ENCODE measurements at places on chromosomes 1 and 21. TPM values are rescaled to one million over a fixed set of nuclear protein-coding genes. Genes with fewer than 3 reads are reported as not detected.

DNA sequence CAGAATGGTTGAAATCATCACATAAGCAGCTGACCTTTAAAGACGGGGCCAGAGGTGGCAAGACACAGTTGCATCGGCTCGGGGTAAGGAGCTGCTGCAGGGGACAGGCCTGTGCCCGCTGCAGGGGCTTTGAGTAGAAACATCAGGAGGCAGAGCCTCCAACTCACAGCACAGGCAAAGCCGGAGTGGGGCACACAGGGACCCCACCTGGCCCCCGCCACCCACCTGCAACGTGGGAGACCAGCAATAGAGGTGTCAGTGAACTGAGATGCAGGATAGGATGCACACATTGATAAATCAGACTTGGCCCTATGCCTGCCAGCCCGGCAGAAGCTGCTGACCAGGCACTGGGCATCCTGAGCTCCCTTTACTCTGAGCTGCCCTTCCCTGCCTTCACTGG lies 257.2 kb downstream of the NPHP4 start:
- no peak overlapping the region for H3K27ac ChIP-seq
- H3K4me3 ChIP-seq: no peak overlapping the region
- no peaks in the 10 kb centered on the region for H3K4me1 ChIP-seq
- no peaks in the 10 kb centered on the region for H3K36me3 ChIP-seq
- no peak for DNase-seq
- no peaks in the 10 kb centered on the region for H3K27me3 ChIP-seq

DNA sequence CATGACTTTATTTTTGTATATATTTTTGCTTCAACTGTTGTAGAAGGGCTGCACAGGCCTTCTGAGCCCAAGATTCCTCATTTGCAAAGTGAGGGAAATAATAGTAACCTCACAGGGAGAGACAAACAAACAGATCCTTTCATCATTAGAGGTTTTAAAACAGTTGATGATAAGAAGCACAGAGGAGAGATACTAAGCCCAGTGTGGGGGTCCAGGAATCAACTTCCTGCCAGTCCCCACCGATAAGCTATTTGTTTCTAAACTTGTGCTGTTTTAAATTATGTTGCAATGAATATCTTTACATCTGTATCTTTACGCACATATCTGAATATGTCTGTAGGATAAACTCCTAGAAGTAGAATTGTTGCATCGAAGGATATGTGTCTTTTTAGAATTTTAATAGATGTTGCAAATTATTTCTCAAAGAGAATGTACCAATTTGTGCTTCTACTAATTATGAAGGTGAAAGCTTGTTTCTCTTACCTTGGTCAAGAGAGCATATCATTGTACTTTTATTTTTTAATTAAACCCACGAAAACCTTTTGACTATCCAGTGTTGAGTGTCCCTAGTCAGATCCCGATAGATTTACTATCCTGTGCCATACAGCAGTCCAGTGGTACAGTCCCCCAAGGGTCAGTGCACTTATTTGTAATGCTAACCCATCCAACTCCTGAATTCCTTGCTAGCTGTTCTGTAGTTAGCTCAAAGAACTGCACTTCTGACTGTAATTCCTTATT lies 10.8 kb downstream of the FCRLB start:
- peaks cover 2% of the 10 kb centered on the region for H3K4me1 ChIP-seq
- H3K36me3 ChIP-seq: no peaks in the 10 kb centered on the region
- H3K27me3 ChIP-seq: peaks cover 3% of the 10 kb centered on the region
- H3K4me3 ChIP-seq: no peak overlapping the region

- H3K36me3 ChIP-seq: no peaks in the 10 kb centered on the region
- no peaks in the 10 kb centered on the region for H3K27me3 ChIP-seq
- no peak overlapping the region for H3K4me3 ChIP-seq
- no peak for DNase-seq
- no peak overlapping the region for H3K27ac ChIP-seq
- peaks cover 3% of the 10 kb centered on the region for H3K4me1 ChIP-seq
Measured at GRCh38 chr1:147341246-147341645, 98.8 kb downstream of the CHD1L start.

DNA sequence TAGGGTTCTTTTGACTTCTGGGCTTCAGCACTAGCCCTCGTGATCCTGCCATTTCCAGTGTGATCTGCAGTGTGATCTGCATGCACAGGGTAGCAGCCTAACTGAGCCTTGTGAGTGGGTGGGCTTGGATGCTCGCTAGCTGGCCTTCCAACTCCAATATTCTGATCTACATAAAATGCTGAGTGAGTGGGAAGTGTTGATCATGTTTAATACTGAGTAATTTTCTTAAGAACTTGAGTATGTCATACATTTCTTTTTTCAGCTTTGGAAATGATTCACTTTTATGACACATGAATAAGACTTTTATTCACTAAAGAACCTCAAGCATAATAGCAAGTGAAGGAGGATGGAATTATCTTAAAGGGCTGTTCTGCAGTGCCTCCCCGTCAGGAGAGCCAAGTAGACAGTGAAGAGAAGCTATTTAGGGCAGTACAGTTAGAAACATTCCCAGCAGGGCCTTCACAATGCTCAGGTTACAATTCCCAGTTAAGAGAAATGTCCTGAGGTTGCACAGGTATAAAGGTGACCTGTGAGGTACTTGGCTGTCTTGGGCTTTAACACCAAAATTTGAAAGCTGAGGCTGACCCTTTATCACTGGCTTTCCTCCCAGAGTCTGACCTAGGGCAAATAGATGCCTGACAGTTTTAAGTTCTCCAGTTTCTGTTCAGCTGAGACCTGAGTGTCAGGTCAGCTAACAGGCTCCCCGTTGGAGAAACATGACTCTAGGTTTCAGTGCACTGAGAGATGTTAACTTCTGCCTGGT lies 29.1 kb upstream of the LRRC8C start:
- H3K36me3 ChIP-seq: no peaks in the 10 kb centered on the region
- H3K27ac ChIP-seq: no peak overlapping the region
- H3K27me3 ChIP-seq: no peaks in the 10 kb centered on the region
- no peak for DNase-seq
- H3K4me1 ChIP-seq: peaks cover 2% of the 10 kb centered on the region

DNA sequence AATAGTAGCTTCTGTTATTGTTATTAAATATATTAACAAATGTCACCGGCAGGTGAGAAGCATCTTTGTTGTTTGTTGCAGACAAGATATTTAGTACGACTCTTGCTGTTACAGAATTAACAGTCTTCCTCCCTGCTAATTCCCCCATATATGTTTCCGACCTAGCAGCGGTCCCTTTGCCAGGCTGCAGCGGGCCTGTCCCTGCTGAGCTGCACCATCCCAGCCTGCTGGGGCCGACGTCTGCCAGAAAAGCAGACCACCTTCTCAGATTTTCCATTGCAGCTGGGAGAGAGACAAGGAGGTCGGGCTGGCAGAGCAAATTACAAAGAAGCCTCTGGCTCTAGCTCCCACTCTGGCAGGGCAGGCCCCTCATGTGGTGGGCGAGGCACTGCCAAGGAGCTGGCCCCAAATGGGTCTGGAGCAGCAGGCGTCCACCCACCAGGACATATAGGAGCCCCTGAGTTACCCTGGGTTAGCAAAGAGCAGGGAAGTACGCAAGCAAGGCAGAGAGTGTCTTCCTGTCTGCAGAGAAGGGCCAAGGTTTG lies 142.7 kb downstream of the FOXD2 start:
- H3K4me3 ChIP-seq: no peak overlapping the region
- no peaks in the 10 kb centered on the region for H3K27me3 ChIP-seq
- no peak for DNase-seq
- H3K27ac ChIP-seq: no peak overlapping the region
- H3K36me3 ChIP-seq: no peaks in the 10 kb centered on the region

DNA sequence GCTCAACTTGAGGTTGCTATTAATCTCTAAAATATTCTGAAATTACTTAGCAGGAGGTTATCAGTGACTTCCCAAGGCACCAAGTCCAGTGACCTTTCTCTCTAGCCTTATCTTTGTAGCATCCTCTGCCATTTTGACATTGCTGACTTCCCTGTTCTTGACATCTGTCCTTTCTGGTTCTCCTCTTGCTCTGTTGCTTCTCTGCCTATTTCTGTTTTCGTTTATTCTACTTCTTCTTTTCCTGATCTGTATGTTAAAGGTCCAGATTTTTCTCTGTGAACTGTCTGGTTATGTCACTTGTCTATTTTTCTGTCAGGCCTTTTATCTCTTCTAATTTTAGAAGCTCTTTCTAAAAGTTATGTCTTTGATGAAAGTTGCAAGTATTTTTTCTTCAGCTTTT lies 178.8 kb downstream of the VPS13D start:
- no peak overlapping the region for H3K27ac ChIP-seq
- DNase-seq: no peak
- peaks cover 25% of the 10 kb centered on the region for H3K36me3 ChIP-seq
- H3K4me3 ChIP-seq: no peak overlapping the region
- no peaks in the 10 kb centered on the region for H3K27me3 ChIP-seq

DNA sequence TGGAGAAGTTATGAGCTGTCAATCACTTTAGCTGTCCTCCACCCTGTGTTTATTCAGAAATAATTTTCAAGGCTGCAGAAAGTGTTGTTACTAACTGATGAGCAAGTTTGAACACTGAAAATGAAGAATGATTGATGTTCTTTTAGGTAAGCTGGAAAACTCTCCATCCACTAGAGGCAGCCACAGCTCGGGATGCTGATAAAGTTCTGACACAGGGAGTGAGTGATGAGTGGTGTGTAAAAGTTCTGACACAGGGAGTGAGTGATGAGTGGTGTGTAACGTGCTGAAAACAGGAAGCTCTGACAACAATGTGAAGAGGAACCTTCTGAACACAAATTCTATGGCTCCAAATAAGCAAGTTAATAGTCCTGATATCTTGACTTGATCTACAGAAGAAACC lies 197.5 kb upstream of the PTBP2 start:
- no peak overlapping the region for H3K4me3 ChIP-seq
- peaks cover 17% of the 10 kb centered on the region for H3K4me1 ChIP-seq
- H3K36me3 ChIP-seq: no peaks in the 10 kb centered on the region
- H3K27ac ChIP-seq: no peak overlapping the region
- DNase-seq: no peak

DNA sequence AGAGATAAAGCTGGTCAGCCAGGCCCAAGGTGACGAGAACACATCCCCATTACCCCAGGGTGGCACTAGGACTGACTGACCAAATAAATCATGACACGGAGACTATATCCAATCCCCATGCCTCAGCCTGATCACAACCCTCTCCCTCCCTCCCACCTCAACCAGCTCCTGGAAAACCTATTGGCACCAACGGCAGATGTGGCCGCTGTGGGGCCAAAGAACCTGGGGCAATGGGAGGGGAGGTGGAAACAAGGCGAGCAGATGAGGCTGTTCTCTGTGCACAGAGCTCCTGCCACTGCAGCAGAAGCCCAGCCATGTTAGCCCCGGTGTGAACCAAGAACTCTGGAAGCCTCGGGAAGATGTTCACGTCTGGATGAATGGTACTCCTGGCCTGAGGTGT lies 77.6 kb downstream of the CD247 start:
- no peak overlapping the region for H3K27ac ChIP-seq
- no peaks in the 10 kb centered on the region for H3K36me3 ChIP-seq
- no peak overlapping the region for H3K4me3 ChIP-seq

DNA sequence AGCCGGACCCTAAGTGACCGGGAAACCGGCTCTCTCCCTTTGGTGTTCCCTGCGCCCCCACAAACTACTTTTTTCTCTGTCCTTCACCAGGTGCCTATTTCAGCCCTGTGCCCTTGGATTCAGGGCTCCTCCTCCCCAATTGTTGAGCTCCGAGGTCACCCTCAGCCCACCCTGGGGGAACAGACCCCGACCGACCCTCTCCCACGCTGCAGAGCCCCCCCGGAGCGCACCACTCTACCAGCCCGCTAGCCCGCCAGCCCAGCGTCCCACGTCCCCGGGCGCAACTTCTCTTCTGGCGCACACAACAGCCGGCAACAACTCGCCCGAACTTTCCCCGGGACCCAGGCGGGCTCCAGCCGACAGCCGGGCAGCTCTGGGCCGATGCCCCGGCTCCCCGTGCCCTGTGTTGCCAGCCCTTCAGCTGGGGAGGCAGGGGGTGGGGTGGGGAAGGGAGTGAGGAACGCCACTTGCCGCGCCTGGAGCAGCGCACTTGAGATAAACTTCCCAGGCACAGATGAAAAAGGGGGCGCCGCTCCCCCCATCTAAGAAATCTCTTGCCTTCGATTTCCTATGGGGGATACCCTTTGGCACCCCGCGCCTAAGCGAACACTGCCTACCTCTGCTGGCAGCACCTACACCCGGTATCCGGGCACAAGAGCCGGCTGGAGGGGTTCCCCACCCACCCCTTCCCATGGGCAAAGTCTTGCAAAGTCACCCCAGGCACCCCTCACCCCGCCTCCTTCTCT lies 997 bp downstream of the CASZ1 start:
- H3K4me3 ChIP-seq: peak overlapping the region; percentile 68
- no peak for DNase-seq
- H3K27ac ChIP-seq: no peak overlapping the region
- H3K4me1 ChIP-seq: peaks cover 7% of the 10 kb centered on the region
- peaks cover 23% of the 10 kb centered on the region for H3K27me3 ChIP-seq
- no peaks in the 10 kb centered on the region for H3K36me3 ChIP-seq

DNA sequence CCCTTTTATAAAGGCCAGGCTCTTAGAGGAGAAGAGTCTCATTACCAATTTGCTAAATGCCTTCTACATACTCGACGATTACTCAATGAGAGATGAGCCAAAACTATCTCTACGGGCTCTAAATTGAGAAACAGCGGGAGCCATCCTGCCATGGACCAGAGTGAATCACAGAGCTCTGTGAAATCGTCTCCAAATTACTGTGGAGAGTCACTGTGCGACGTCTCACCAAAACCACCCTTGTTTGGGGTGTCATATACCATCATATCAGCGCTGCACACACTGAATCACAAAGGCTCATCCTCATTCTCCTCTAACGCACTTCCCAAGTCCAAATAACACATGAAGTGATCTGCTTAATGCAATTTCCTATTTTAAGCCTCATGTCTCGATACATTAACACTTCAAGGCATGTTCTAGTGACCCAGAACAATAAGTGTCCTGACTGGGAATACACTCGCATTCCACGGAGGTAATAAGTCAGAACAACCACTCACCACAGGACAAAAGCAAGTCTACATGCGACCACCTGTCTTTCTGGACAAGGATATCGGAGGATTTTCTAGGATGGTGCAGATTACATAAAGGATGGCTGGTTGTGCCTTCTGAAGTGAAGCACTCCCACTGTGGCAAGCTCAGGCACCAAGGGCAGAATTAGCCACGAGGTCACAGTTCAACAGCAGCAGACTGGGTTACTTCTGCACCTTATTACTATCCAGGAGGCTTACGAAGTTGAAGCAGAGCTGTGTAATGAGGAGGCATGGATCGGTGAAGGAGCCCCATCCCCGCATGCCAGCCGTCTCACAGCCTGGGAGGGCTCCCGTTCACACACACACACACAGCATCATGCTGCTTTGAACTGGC lies 44.3 kb downstream of the NID1 start:
- no peaks in the 10 kb centered on the region for H3K27me3 ChIP-seq
- no peak overlapping the region for H3K4me3 ChIP-seq
- H3K4me1 ChIP-seq: no peaks in the 10 kb centered on the region
- no peaks in the 10 kb centered on the region for H3K36me3 ChIP-seq
- no peak for DNase-seq

GRCh38 chr1:185541871-185542301 lies 192.3 kb upstream of the HMCN1 start:
- DNase-seq: no peak
- H3K27ac ChIP-seq: no peak overlapping the region
- H3K4me1 ChIP-seq: peaks cover 2% of the 10 kb centered on the region
- no peaks in the 10 kb centered on the region for H3K27me3 ChIP-seq
- no peaks in the 10 kb centered on the region for H3K36me3 ChIP-seq
- no peak overlapping the region for H3K4me3 ChIP-seq

GRCh38 chr1:26284597-26285347 lies 4.9 kb downstream of the SH3BGRL3 start:
- no peaks in the 10 kb centered on the region for H3K27me3 ChIP-seq
- H3K4me3 ChIP-seq: no peak overlapping the region
- H3K36me3 ChIP-seq: no peaks in the 10 kb centered on the region
- peaks cover 8% of the 10 kb centered on the region for H3K4me1 ChIP-seq

The CD1C gene
- total RNA-seq: 0.35 TPM

The C1orf115 gene
- 6.4 TPM for total RNA-seq

The KCNE2 gene
- total RNA-seq: 0.37 TPM

The EDN2 gene
- 0.39 TPM for total RNA-seq

Data from H1 (cell line).